AG20443 (cell line): ENCODE measurements at places on chromosomes 7 and 10.

DNA sequence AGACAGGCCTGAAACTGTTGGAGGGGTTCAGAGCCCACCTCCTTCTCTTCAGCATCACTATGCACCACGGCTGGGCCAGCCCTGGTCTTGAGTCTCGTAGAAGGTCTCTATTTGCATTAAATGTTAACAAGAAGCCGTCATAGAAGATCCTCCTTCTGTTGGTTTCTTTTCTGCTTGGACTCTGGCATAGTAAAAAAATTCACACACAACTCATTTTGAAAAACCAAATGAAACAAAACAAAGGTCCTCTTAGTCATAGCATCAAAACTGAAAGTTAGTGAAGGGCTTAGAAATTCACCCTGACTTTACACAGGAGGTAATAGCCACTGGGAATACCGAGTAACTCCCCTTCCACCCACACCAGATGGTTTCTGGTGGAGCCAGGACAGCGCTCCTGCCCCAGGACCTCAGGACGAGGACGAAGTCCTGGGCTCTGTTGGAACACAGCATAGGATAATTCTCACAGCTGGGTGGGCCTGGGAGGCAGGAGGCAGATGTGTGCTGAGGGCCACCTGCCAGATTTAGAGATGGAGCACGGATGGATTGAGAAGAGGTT, 248.4 kb upstream of the KLF6 start:
- no peak for DNase-seq

GRCh38 chr7:116252249-116252648, 41.9 kb downstream of the TES start:
- no peak for DNase-seq

GRCh38 chr10:118500477-118501104, 94.9 kb downstream of the PRLHR start:
- no peak for DNase-seq

- DNase-seq = no peak
These were observed 50.1 kb downstream of the PRLHR start for GRCh38 chr10:118545381-118545780.

- no peak for DNase-seq
These were observed 296.2 kb downstream of the MDFIC start for GRCh38 chr7:115218076-115218475.

- DNase-seq = no peak
These were observed 136.9 kb downstream of the SNX10 start for GRCh38 chr7:26428571-26428970.

GRCh38 chr7:20895563-20895962, 108.9 kb upstream of the SP8 start:
- no peak for DNase-seq

DNA sequence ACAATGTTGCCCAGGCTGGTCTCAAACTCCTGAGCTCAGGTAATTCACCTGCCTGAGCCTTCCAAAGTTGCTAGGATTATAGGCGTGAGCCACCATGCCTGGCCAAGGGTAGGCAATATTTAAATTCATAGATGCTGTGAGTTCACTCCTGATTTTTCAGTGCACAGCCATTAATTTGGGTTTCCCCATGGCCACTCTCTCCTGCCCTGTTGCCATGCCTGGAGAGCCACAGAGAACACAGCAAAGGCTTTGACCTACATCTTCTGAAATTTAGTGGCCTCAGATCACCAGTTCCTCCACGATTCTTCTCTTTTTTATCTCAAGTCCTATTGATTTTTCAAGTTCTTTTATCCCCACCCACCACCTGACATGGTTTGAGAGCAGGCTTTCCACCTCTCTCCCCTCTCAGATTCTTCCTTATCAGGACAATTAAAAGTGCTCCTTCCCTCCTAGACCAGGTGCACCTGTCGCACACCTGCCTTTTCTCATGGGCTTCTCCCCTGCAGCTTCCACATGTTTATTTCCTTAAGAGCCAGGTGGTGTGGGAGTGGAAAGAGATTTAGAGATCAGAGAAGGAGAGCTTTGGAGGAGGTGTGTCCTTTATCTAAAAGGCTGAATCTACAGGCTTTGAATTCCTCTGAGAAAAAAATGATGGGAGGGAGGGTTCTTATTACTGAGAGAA, 123.8 kb downstream of the ADRA2A start:
- no peak for DNase-seq

GRCh38 chr10:50554376-50554994, 69.3 kb downstream of the SGMS1 start:
- no peak for DNase-seq

GRCh38 chr10:52187521-52188258, 126.4 kb upstream of the DKK1 start:
- DNase-seq = no peak

- peak; percentile 30 for DNase-seq
These were observed 30.2 kb upstream of the ABI1 start for GRCh38 chr10:26890956-26891355.

GRCh38 chr7:77791336-77791735, 6.9 kb downstream of the TMEM60 start:
- no peak for DNase-seq

- peak; percentile 93 for DNase-seq
These were observed at the start of gene CALD1 for GRCh38 chr7:134778941-134779740. TSS of gene CALD1 (plus strand) at chr7:134779634. CDS start at chr7:134867734, 88,100 bp downstream.

- DNase-seq = no peak
These were observed 9.2 kb downstream of the CREM start for GRCh38 chr10:35135861-35136260.

GRCh38 chr10:28632584-28632945, 44.8 kb upstream of the BAMBI start:
- no peak for DNase-seq

DNA sequence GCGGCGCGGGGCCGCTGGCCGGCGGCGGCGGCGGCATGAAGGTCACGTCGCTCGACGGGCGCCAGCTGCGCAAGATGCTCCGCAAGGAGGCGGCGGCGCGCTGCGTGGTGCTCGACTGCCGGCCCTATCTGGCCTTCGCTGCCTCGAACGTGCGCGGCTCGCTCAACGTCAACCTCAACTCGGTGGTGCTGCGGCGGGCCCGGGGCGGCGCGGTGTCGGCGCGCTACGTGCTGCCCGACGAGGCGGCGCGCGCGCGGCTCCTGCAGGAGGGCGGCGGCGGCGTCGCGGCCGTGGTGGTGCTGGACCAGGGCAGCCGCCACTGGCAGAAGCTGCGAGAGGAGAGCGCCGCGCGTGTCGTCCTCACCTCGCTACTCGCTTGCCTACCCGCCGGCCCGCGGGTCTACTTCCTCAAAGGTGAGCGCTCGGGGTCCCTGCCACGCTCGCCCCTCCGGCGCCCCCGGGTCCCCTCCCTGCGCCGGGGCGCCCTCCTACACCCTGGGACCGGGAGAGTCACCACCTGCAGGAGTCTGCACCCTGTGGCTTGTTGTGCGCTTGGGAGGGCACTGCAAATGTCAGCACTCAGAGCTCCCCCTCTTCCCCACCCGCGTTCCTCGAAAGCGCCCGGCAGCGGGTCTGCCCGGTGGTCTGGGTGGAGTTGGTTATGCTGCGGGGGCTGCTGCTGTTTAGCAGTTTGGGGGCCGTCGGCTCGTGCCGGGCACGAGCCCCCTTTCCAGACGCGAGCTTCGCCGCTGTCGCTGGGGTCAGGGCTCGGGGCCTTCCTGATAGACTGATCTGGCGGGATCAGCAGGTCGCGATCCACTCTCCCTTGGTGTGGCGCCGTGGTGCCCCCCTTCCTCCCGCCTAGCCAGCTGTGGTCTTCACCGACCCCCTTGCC, 627 bp downstream of the DUSP5 start:
- DNase-seq = peak; percentile 62

DNA sequence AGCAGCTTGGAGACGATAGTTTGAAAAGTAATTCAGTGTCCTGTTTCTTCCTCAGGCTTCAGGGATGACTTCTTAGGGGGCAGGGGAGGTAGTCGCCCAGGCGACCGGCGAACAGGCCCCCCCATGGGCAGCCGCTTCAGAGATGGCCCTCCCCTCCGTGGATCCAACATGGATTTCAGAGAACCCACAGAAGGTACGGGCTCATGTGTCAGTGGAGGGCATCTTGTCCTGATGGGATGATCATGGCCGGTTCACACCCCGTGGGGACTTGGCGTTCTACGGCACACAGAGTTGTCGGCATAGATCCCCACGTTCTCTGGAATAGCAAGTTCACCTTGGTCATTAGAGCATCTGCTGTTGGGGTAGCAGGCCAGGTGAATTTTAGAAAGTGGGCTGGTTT, 15.1 kb upstream of the LAT2 start:
- DNase-seq = no peak

DNA sequence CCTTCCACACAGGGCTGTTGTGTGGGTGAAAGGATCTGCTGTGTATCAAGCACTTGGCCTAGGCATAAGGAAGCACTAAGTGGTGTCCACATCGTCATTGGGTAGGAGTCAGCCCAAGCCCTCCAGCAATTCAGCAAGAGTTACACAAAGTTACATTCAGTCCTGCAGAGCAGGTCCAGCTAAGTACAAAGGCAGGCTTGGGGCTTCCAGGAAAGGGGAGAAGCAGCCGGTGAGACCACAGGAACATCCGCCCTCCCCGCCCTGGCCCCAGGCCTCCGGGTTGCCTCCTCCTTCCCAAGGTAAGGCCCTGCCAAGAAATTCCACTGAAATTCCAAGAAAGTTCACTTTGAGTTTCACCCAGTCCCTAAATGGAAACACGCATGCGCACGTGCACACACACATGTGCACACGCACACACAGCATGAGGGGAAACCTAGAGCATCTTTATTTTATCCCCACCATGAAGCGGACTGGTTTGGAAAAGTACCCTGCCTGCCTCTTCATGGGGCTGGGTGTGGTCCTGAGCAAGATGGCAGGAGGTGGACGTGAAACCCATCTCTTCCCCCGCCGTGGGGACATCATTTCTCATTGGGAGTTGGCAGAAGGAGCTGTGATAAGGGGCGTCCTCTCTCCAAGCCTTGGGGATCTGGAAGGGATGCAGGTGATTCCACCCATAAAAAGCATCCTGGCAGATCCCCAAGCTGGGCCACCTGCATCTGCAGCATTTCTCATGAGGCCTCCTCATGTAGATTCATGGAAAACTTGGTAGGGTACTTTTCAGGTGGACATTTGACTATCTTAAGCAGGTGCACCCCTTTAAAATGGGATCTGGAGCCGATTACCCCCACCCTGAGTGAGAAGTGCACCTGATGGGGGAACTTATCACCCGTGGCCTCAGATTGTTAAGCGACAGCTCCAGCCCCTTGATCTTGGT, 69.1 kb upstream of the NANOS1 start:
- no peak for DNase-seq

- DNase-seq = no peak
These were observed 1.5 kb upstream of the CALML5 start for GRCh38 chr10:5500910-5501309.

- DNase-seq = peak; percentile 15
These were observed 124.2 kb downstream of the ARHGAP12 start for GRCh38 chr10:31804352-31804810.

DNA sequence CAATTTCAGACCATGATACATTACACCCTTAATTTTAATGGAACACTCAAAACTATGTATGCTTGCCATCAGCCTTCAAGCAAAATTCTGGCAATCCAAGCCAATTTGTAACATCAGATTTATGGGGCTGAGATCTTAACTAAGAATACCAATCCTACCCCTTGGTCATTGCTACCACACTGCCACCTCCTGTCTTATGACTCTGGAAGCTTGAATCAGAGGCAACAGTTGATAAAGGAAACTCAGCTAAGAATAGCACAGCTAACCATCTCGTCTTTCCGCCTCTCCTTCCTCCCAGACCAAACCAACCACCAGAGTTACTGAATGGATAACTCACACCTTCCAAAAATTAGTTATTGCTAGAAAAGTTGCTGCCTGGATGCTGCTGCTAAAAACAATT, 7.4 kb downstream of the IGF2BP3 start:
- DNase-seq = peak; percentile 40

GRCh38 chr10:29861811-29862505, 197.4 kb downstream of the JCAD start:
- peak; percentile 70 for DNase-seq

DNA sequence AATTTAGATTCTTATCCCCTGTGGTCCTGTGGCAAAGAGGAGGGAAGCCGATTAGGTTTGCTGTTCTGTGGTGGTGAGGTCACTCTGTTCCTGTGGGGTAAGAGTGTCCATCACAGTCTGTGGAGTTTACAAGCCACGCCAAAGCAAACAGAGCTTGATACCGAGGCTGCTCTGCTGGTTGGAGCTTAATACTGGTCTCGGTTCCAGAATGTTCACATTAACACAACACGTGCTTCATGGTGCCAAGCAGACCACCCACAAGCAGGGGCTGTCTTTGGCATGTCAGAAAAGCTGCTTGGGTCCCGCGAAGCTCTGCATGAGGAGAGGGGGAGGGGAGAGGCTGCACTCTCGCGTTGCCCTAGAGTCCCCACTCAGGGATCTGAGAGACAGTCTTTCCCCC, 47.5 kb downstream of the DNAJB6 start:
- DNase-seq = no peak

DNA sequence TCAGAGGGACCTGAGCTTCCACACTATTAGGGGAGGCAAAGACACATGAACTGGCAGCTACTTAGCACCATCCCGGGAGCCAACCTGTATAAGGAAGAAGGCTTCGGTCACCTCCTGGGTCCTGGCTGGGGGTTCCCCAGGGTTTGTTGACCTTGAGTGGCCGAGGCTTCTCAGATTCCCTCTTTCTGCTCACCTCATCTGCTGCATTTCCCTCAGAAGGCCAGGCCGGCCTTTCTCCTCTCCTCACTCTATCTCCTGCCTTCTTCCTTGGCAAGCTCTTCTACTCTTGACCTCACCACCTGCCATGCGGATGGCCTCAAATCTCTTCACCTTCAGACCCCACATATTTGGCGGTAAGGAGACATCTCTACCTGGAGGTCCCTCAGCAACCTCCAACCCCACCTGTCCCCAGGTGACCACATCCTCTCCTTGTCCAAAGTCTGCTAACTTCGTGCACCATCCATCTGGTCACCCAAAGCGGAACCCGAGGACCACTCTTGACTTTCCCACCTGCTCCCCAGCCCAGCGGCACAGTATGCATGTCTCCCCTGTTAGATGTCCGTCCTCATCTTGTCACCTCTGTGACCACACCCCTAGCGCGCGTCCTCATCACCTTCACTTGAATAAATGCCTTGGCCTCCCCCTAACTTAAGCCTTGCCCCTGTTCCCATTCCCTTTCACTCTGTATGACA, 133.8 kb upstream of the UNC5B start:
- DNase-seq = no peak

DNA sequence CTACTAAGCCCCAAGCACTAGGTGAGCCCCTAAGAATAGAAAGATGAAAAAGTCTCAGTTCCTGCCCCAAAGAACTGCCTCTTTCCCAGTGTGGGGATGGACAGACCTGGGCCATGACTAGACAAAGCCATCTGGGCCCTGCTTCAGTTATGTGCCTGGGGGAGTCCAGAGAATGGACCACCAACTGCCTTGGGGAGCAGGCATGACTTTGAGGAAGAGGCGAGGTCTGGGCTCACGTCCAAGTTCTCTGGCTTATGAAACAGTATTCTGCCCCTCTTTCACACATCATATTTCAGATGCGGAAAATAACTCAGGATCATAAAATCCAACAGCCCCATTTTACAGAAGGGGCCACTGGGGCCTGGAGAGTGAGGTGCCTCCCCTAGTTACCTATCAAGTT, 80.3 kb downstream of the PLXNA4 start:
- no peak for DNase-seq

DNA sequence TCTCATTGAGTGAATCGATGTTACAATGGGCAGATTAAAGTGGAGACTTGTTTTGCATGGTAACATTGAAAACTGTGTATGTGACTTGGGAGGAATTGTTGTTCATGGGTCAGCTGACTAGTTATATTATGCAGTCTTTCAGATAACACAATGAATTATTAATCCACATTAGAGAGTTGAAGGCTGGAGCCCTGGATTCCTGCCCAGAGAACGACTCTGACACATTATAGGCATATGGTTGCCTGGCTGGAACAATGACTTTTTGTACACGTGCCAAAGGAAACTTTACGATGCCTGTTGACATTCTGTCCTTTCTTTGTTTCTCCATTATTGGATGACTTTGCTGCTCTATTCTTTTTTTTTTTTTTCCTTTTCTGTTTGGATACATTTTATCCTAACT, 52.3 kb upstream of the TMEM229A start:
- DNase-seq = no peak
